T-helper 2 cell (primary cell): ENCODE measurements at places on chromosomes 11 and 22.

DNA sequence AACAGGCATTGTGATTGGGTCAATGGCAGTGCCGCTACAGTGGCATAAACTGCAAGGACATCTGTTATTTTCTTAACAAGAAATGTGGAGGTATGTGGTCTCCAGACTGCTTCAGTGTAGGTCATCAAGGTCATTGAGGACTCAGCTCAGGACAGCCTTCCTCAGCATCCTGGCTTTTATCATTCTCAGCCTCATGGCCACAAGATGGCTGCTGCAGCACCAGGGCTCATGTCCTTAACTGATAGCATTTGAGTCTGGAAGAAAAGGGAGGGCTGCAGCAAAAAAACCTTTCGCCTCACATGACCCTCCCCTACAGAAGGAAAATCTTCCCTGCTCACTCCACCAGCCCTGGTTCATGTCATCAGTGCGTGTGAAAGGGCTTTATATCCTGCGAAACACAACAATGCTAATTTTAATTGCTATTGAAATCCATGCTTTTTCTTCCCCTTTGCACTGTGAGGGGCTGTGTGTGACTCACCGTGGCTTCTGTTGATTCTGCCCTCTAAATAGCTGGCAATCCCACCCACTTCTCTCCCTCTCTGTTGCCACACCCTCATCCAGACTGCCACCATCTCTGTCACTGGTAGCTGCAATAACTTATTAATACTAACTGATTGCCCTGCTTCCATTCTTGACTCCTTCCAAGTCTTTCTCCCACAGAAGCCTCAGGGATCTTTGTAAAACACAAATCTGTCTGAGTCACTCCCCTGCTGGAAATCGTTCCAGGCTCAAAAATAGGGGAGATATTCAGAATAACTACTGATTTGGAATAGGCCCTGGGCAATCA is 43.8 kb downstream of the CHRDL2 start:
- no peak for DNase-seq

DNA sequence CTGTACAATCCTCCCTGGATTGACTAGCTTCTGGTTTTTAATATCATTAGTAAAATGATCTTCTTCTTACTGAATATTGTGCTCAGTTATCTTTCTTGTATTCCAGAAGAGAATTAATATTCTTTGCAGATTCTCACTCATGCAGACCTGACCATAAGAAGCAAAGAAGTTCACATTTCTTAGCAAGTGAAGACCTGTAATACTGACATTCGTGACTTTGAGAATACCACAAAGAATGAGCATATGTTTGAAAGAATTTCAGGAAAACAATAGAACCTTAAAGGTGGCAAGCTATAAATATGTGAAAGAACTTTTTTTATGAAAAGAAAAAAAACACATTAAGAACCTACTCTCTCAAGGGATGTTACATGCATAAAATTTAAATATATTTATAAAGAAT is 371.6 kb downstream of the JRKL start:
- DNase-seq, result no peak

- DNase-seq, result peak; percentile 11
Observed at GRCh38 chr11:117907276-117908108, 21.7 kb downstream of the TMPRSS13 start.

DNA sequence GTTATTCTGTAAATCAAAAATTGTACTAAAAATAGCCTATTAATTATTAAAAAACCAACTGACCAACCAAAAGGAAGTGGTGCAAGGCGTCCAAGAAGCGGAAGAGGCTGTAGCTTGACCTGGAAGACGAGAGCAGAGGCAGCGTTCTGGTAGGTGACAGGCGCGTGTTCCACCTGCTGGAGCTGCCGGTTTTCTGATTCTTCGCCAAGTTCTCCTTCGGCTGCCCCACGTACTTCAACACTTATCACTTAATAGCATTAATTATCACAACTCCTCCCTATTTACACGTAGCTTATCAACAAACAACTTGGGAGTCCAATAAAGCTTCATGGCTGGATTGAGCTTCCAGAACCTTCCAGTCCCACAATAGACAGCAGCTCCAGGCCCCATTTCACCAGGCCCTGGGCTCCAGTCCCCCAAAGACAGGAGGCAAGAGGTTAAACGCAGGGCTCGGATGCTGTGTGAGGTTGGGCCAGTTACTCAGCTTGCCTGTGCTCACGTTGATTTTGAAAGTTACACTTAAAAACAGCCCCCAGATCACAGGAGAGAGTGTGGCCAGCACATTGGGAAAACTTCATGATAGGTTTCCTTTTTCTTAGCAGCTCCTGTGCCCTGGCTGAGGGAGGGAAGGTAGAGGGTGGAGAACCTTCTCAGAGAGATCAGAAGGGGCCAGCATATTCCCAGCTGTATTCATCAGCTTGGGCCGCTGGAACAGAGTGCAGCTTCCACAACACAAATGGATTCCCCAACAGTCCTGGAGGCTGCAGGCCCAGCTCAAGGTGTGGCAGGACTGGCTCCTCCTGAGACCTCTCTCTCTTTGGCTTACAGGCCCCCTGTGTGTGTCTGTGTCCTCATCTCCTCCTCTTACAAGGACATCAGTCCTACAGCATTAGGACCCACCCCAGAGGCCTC is 54.2 kb upstream of the FGF3 start:
- no peak for DNase-seq

- DNase-seq, result peak; percentile 51
Observed at GRCh38 chr11:75667831-75668450, 897 bp downstream of the MAP6 start.

GRCh38 chr11:68974421-68975194 is 6.2 kb downstream of the MRGPRD start:
- DNase-seq, result no peak

- no peak for DNase-seq
Observed at GRCh38 chr11:124841201-124841600, 24.0 kb upstream of the ROBO3 start.

DNA sequence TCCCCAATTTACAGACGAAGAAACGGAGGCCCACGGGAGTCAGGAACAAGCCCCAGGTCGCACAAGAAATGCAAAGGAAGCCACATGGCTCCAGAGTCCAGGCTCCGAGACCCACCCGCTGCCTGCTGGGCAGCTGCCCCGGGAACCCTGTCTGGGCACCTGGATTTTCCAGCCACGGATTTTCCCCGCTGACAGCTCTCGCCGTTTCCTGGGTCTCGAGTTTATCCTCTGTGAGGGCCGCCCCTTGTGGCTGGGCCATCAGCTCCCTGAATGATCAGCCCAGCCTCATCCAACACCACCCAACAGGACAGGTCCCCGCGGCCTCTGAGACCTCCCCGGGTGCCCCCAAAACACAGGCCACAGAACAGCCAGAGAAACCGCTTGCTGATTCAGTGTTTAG is 189.7 kb downstream of the BRD1 start:
- DNase-seq, result no peak

GRCh38 chr22:20155330-20156041 is 4.6 kb upstream of the CCDC188 start:
- DNase-seq, result peak; percentile 19

GRCh38 chr11:44728491-44728910 is 1.7 kb downstream of the TSPAN18 start:
- no peak for DNase-seq

- DNase-seq, result peak; percentile 38
Observed at GRCh38 chr11:45105233-45105983, 41.0 kb upstream of the PRDM11 start.

DNA sequence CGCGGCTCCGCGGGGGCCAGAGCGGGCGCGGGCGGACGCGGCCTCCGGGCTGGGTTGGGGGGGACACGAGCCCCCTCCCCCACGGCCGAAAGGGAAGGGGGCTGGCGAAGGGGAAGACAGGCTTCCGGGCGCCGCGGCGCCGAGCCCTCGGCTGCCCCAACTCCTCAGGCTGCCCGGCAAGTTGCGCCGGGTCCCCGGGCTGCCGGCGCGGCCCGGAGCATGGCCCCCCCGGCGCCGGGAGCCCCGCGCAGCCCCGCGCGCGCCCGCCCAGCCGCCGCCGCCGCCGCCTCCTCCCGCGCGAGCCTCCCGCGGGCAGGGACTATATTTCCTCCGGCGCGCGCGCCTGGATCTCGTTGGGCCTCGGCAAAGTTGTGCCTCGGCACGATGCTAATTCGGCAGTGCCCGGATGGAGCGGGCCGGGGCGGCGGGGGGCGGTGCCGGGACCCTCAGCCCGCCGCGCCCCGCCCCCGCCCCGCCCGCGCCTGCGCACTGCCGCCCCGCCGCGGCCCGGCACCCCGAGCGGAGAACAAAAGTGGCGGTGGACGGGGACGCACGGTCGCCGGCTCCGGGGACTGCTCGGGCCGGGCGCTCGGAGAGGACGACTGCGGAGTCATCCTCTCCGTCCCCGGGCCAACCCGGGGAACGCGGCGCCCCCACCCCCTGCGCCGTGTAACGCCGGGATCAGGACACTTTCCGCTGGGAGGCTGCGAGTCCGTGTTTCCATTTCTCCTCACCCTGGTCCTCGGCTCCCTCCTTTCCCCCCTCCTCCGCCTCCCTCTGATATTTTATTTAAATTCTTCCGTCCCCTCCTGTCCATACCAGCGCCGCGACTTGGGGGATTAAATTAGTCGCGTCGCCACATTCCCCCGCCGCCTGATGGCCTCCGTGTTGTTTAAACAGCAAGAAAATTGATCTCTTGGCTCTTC is at the start of gene PHF21B:
Gene PHF21B, minus strand, starts transcription at position 400 of the 926 bp plus-strand sequence. CDS start 456 bp downstream, outside the sequence.
- peak; percentile 24 for DNase-seq
